ENCODE measurements at places on chromosomes 16 and 17. TPM values are rescaled to one million over a fixed set of nuclear protein-coding genes. Genes with fewer than 3 reads are reported as not detected.

Gene ZPBP2
- not detected for polyA plus RNA-seq

Gene ODAD4
- 4.1 TPM for polyA plus RNA-seq

Gene MRM1
- 7.5 TPM for polyA plus RNA-seq

Gene ADAD2
- 3.8 TPM for polyA plus RNA-seq

Gene ARHGDIG
- 35.6 TPM for polyA plus RNA-seq

Data from pancreas (tissue), 10 donors.